Kidney (tissue), 22 donors: ENCODE measurements at places on chromosomes 12 and 14. TPM values are rescaled to one million over a fixed set of nuclear protein-coding genes. Genes with fewer than 3 reads are reported as not detected.

GRCh38 chr14:89566180-89566579 lies 149.1 kb upstream of the FOXN3 start:
- no peak for DNase-seq

- DNase-seq = no peak
Observed at GRCh38 chr12:42421844-42422779, 96.1 kb downstream of the PPHLN1 start.

- no peak for DNase-seq
Observed at GRCh38 chr12:115846516-115846915, 431.0 kb downstream of the MED13L start.

DNA sequence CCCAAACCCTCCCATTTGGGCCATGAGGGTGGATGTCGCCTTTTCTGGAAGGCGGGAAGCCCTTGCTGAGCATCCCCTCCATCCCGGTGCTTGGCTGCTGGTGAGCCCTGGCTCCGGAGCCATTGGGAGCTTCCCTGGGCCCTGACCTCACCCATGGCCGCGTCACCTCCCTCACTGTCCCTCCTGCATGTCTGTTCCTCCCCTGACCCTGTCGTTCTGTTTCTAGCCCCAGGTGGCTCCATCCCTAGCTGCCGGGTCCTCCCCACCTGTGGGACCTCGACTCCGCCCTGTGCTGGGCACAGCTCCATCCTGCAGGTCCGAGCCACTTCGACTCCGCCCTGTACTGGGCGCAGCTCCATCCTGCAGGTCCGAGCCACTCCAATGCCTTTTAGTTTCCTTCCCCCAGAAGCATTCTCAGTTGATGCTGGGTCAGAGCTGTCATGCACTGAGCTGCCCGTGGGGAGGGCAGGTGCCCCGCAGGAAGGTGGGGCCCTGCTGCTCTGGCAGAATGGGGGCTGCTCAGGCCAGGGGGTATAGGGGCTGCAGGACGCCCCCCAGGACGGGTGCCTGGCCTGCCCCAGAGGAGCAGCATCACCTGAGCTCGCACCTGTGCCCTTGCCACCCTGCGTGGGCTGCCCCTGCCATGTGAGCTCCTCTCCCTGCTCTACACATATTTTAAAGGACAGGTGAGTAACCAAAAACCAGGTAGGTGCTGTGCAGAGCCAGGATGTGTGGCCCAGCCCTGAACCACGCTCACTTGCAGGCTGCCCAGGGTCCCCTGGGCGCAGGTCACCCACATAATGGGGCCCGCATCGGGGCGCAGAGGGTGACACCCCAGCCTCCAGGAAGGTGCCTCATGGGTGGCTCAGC lies 19.0 kb downstream of the NOC4L start:
- no peak for DNase-seq

ADCY6 gene
- 66.9 TPM for total RNA-seq
